Lower lobe of right lung (tissue), 2 donors: ENCODE measurements at places on chromosomes 5 and 9.

DNA sequence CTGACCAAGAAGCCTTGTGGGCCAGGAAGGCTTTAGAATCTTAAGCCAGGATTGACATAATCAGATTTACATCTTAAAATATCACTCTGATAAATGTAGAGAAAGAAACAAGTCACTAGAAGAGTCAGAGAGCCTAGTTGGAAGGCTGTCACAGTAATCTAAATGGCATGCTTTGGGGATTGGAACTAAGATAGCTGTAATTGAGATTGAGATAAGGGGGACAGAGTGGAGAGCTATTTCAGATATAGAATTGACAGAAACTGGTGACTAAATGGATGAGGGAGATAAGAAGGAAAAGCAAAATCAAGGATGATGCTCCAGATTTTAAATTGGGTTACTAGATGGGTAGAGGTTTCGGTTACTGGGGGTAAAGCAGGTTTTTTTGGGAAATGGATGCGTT is 100.5 kb downstream of the XRCC4 start:
- H3K4me3 ChIP-seq, result no peak overlapping the region
- DNase-seq, result no peak
- no peaks in the 10 kb centered on the region for H3K4me1 ChIP-seq
- H3K27ac ChIP-seq, result no peak overlapping the region
- H3K27me3 ChIP-seq, result no peaks in the 10 kb centered on the region

DNA sequence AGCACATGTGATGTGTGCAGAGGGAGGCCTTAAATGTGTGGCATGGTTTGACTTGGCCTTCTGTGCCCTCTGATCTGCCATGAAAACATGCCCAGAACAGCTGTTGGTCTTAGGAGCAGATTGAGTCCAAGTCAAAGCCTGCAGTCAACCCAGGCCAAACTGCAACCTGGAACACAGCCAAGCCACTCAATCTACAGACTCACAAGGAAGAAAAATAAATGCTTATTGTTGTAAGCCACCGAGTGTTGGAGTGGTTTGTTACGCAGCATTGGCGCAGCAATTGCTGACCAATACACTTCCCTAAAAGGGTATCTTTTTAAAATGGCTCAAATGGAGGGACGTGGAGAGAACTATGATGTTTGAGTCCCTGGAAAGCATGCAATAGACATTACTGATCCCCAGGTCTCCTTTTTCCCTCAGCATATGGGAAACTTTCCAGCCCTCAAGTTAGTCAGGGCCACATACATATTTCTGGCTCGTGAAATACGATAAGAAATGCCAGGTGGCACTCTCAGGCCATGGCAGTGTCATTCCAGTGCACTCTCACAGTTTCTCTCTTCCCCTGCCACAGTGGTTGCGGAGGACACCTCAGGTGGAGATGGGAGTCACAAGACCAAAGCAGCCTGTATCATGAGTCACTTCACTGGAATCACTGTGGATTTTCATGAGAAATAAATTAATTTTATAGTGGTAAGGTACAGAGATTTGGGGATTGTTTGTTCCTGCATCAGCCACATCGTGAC is 168.0 kb upstream of the ZNF618 start:
- no peak overlapping the region for H3K27ac ChIP-seq
- H3K36me3 ChIP-seq, result no peaks in the 10 kb centered on the region
- H3K4me3 ChIP-seq, result no peak overlapping the region
- peaks cover 8% of the 10 kb centered on the region for H3K4me1 ChIP-seq

DNA sequence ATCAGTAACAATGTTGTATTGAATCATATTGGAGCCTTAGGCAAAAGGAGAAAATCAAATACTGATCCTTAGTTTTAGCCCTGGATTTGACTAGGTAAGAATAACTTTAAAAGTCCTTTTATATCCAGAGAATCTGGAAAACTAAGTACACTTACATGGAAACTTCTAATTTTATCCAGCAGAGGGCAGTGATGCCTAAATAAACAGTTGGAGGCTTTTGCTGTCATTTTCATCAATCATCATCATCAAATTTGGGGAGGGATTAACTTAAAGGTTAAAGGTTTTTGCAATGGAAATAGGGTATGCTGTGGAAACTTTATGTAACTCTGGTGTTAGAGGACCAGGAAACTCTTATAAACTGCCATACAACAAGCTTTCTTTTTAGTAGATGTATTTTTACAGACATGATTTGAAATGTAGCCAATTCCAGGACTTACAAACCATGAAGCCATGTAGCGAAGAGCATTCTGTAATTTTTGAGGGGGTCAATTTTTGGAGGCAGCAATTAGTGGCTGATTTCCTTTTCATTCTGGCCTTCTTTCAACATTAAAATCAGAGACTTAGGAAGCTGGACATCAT is 112.7 kb downstream of the OSTF1 start:
- no peaks in the 10 kb centered on the region for H3K27me3 ChIP-seq
- H3K27ac ChIP-seq, result no peak overlapping the region
- no peak overlapping the region for H3K4me3 ChIP-seq

GRCh38 chr9:91994422-91994821 is 44.4 kb upstream of the ROR2 start:
- no peaks in the 10 kb centered on the region for H3K4me1 ChIP-seq
- no peaks in the 10 kb centered on the region for H3K27me3 ChIP-seq
- no peak overlapping the region for H3K4me3 ChIP-seq
- no peak overlapping the region for H3K27ac ChIP-seq
- DNase-seq, result no peak

- H3K4me1 ChIP-seq, result no peaks in the 10 kb centered on the region
- no peak overlapping the region for H3K27ac ChIP-seq
- no peak overlapping the region for H3K4me3 ChIP-seq
- DNase-seq, result no peak
- no peaks in the 10 kb centered on the region for H3K27me3 ChIP-seq
Observed at GRCh38 chr5:52041842-52042241, 658.6 kb downstream of the ISL1 start.

- no peak overlapping the region for H3K4me3 ChIP-seq
- H3K27ac ChIP-seq, result no peak overlapping the region
- no peak for DNase-seq
- no peaks in the 10 kb centered on the region for H3K36me3 ChIP-seq
- no peaks in the 10 kb centered on the region for H3K4me1 ChIP-seq
Observed at GRCh38 chr5:56317923-56318561, 84.9 kb upstream of the ANKRD55 start.

GRCh38 chr9:100419166-100419565 is 7.8 kb upstream of the MSANTD3 start:
- DNase-seq, result no peak
- no peak overlapping the region for H3K4me3 ChIP-seq
- H3K36me3 ChIP-seq, result no peaks in the 10 kb centered on the region
- peaks cover 8% of the 10 kb centered on the region for H3K27me3 ChIP-seq

GRCh38 chr9:119818726-119819435 is 449.6 kb upstream of the BRINP1 start:
- H3K36me3 ChIP-seq, result no peaks in the 10 kb centered on the region
- no peak overlapping the region for H3K27ac ChIP-seq
- H3K4me1 ChIP-seq, result no peaks in the 10 kb centered on the region
- H3K4me3 ChIP-seq, result no peak overlapping the region
- H3K27me3 ChIP-seq, result no peaks in the 10 kb centered on the region

DNA sequence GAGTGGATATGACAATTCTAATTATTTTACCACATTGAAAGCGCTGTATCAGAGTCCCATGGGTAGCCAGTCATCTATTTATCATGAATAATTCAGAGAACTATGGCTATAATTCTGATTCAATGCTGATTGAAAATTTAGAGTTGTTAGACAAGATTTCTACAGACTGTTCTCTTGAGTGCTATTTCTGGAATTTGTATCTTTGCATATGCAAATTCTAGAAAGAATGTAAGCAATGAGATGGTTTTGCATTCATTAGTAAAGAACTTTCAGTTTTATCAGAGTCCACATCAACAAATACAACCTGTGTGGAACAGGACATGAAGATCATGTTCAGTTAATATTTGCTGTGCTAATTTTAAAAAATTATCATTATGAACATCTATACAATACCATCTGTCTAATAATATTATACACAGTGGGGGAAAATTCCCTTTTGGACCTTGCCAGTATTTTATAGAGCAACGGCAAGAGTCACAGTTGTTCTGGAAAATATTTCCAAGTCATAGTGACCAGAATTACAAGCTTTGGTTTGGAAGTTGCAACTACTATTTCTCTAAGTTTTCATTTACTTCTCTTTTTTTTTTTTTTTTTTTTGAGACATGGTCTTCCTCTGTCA is 372.7 kb upstream of the PTGER4 start:
- no peaks in the 10 kb centered on the region for H3K27me3 ChIP-seq
- no peak overlapping the region for H3K4me3 ChIP-seq
- H3K4me1 ChIP-seq, result no peaks in the 10 kb centered on the region
- no peak for DNase-seq
- no peak overlapping the region for H3K27ac ChIP-seq

DNA sequence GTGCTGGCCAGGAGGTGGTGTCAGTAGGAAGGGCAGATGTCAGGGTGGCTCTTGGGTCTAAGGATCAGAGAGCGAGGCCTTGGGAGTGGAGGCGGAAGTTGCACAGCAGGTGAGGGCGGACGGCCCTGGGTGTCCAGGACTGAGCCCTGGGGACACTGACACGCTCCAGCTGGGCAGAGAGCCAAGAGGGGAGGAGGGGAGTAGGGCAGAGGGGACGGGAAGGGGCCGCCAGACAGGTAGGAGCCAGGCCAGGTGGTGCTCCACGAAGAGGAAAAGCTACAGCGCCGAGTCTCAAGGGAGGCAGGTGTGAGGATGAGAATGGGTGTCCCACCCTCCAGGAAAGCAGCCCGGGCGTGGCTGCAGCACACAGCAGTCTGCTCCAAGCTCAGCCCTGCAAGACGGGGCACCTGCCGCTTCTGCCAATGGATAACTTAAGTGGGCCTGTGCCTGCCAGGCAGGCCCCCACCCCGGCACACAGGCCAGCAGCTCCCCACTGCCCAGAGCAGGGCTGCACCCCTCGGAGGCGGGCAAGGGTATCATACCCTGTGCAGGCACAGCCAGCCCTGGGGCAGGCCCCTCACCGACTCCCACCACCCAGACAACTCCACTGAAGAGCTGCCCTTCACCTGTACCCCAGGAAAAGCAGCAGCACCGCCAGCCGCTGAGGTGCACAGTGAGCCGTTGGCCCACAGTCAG is 4.9 kb downstream of the TPRN start:
- H3K27me3 ChIP-seq, result no peaks in the 10 kb centered on the region
- DNase-seq, result no peak
- peaks cover 62% of the 10 kb centered on the region for H3K4me1 ChIP-seq
- H3K27ac ChIP-seq, result no peak overlapping the region

GRCh38 chr9:130213911-130214761 is 41.9 kb downstream of the NCS1 start:
- H3K27ac ChIP-seq, result no peak overlapping the region
- DNase-seq, result no peak
- H3K27me3 ChIP-seq, result no peaks in the 10 kb centered on the region
- no peaks in the 10 kb centered on the region for H3K4me1 ChIP-seq
- no peak overlapping the region for H3K4me3 ChIP-seq
- no peaks in the 10 kb centered on the region for H3K36me3 ChIP-seq

DNA sequence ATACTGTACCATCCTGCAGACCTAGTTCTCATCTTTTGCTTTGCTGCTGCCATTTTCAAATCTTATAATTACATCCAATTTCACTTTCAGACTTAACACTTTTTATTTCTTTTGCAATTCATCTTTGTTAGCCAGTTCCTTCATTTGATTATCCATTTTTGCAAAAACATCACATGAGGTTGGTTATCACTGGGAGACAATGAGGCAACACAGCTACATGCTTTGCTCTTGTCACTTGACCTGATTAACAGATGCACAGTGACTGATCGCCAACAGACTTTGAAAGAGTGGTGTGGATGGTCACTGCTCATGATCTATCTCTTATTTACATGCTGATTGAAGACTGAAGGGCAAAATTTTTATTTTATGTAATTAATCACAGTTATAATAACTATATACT is 17.0 kb upstream of the RNF20 start:
- no peak for DNase-seq
- H3K4me1 ChIP-seq, result peaks cover 9% of the 10 kb centered on the region
- no peaks in the 10 kb centered on the region for H3K27me3 ChIP-seq
- H3K27ac ChIP-seq, result no peak overlapping the region

GRCh38 chr5:153818626-153819025 is 220.1 kb downstream of the FAM114A2 start:
- no peak overlapping the region for H3K4me3 ChIP-seq
- no peaks in the 10 kb centered on the region for H3K36me3 ChIP-seq
